Endothelial cell of umbilical vein (primary cell): ENCODE measurements at places on chromosomes 2 and 18. TPM values are rescaled to one million over a fixed set of nuclear protein-coding genes. Genes with fewer than 3 reads are reported as not detected.
A peak's percentile ranks its signal among the peaks of the same experiment; 100 is the strongest.

ANKRD44 gene
- total RNA-seq = 6.1 and 8.1 TPM in 2 replicates

- H3K4me1 ChIP-seq = no peaks in the 10 kb centered on the region
- no peak overlapping the region for H3K27ac ChIP-seq
- no peak overlapping the region for H3K4me3 ChIP-seq
- no peak for DNase-seq
- no peaks in the 10 kb centered on the region for H3K36me3 ChIP-seq
These were observed 784.6 kb downstream of the LRRTM4 start for GRCh38 chr2:76737607-76738006.

DNA sequence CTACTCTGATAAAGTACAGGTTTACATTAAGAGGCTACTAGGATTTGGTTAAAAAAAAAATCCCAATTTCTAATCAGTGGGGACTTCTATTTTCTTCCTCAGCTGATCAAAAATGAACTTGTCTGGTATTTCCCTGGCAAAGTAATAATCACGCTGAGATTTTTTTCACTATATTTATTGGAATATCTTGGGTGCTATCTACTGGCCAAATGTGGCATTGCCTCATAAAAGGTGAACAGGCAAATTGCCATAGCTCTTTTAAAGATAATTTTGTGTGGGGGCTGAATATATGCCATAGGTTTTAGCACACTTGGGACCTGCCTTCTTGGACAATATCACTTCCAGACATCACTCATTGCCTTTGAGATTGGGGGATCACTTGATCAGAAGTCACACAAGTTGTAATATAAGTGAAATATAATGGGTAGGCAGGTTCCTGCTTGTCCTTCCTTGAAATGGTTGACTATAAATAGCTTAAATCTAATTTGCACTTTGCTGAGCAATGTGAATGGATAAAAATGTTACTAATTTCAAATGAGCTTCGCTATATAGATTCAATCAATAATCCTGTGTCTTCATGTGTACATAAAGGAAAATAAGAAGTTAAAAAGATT, 7.0 kb upstream of the NXPH2 start:
- H3K36me3 ChIP-seq = no peaks in the 10 kb centered on the region
- no peaks in the 10 kb centered on the region for H3K4me1 ChIP-seq
- peaks cover 11% of the 10 kb centered on the region for H3K27me3 ChIP-seq
- no peak overlapping the region for H3K27ac ChIP-seq

DNA sequence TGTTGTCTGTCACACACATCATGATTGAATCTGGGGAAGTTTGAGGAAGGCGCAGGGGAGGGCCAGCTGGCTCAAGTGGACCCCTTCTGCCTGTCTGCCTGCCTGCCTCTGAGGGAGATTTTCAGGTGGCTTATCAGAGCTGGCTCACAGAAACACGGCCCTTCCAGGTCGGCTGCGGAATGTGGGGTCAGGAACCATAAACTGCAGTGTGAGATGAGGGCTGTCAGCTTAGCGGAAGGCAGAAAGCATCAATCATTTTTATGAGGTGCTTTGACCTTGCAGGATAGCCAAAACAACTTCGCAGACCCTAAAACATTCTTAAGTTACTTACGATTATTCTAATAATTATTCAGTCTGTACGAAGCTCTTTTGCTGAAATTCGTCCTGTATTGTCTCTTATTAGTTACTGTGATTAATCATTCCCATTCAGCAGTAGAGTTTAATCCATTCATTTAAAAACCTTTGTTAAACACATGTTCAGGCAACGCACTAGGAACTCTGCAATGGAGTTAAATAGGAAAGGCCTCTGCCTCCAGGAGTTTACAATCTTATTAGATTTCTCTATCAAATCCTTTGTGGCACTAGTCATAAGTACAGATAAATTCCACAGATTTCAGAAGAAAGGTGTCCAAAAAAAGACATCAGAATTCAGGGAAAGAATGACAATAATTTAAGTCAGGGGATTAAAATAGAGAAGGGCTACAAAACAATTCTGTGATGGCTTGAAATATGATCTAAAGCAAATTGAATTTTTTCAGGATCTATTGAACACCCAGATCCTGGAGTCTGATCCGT, 371.6 kb downstream of the HRH4 start:
- no peaks in the 10 kb centered on the region for H3K36me3 ChIP-seq
- DNase-seq = peak; percentile 98
- peak overlapping the region; percentile 93 for H3K27ac ChIP-seq
- H3K27me3 ChIP-seq = peaks cover 2% of the 10 kb centered on the region
- no peak overlapping the region for H3K4me3 ChIP-seq

- no peak overlapping the region for H3K27ac ChIP-seq
- no peak overlapping the region for H3K4me3 ChIP-seq
- H3K36me3 ChIP-seq = no peaks in the 10 kb centered on the region
- no peaks in the 10 kb centered on the region for H3K27me3 ChIP-seq
- DNase-seq = no peak
These were observed 116.7 kb upstream of the CHST9 start for GRCh38 chr18:27301615-27302378.

DNA sequence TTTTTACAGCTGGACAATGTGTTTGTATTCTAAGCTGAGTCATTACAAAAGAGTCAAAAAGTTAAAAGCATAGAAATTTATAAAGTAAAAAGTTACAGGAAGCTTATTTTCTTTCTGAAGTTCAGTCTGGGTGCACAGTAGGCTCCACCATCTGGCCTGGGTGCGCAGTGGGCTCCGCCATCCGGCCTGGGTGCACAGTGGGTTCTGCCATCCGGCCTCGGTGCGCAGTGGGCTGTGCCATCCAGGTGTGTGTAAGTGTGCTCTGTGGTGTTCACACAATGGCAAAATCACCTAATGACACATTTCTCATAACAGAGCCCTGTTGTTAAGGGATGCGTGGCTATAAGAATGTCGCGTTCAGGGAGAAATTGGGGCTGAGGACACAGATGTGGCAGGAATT, 195.5 kb downstream of the ANKRD30B start:
- no peak overlapping the region for H3K4me3 ChIP-seq
- H3K27ac ChIP-seq = no peak overlapping the region
- no peaks in the 10 kb centered on the region for H3K36me3 ChIP-seq
- no peaks in the 10 kb centered on the region for H3K27me3 ChIP-seq
- no peak for DNase-seq
- no peaks in the 10 kb centered on the region for H3K4me1 ChIP-seq

ZNF516 gene
- 19.1 and 20.9 TPM in 2 replicates for total RNA-seq

- H3K27me3 ChIP-seq = no peaks in the 10 kb centered on the region
- H3K4me1 ChIP-seq = no peaks in the 10 kb centered on the region
- no peak for DNase-seq
- no peak overlapping the region for H3K27ac ChIP-seq
- no peaks in the 10 kb centered on the region for H3K36me3 ChIP-seq
These were observed 125.8 kb upstream of the TPO start for GRCh38 chr2:1287427-1287826.

DNA sequence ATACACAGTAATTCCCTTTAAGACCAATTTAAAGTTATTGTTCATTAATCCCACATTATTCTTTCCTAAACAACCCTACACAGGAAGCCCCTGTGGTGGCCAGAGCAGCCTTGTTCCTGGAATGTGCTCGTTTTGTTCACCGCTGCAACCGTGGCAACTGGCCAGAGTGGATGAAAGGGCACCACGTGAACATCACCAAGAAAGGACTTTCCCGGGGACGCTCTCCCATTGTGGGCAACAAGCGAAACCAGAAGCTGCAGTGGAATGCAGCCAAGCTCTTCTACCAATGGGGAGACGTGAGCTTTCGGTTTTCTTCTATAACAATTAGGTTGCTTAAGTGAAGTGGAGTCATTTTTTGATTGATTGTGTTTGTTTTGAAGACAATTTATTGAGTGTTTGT, 101.0 kb downstream of the UNC80 start:
- H3K27ac ChIP-seq = no peak overlapping the region
- H3K4me1 ChIP-seq = no peaks in the 10 kb centered on the region
- H3K4me3 ChIP-seq = no peak overlapping the region
- no peak for DNase-seq
- H3K36me3 ChIP-seq = no peaks in the 10 kb centered on the region
- no peaks in the 10 kb centered on the region for H3K27me3 ChIP-seq

DNA sequence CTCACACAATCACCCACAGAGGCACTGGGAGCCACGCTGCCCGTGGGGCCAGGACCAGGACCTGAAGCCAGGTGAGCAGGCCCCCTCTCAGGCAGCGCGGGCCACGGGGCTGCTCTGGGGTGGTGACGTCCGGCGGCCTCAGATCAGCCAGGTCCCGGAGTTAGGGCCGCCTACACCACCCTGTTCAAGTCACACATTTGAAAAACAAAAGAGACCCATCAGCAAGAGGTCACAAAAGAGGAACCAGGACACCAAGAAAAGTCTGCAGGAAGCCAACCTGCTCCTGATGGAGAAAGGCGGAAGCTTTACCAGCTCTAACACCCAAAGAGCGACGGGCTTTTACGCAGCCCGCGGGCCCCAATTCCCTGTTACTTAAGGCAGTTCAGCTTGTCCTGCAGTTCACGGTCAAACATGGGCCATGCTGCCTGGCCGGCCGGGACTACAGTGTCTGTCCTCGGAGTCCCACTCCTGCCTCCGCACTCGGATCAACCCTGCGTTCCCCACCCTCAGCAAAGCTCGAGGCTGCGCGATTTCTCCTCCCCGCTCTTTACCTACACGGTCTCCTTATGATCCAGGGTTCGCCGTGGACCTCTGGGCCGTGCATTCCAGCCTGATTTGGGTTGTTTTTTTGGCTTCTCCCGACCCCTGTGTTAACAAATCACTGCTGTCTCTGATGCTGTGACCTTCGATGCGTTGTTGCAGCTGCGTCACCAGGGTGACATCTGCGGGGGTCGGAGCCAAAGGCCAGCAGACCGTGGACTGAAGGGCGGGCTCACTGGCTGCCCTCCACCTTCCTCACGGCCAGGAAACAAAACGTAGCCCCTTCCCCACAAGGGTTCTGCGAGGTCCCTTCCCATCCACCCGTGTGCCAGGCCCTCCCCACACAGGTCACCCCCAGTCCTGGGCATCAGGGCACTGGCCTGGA, 31.0 kb downstream of the SNORC start:
- H3K4me1 ChIP-seq = peaks cover 15% of the 10 kb centered on the region
- peak overlapping the region; percentile 86 for H3K27ac ChIP-seq
- no peak overlapping the region for H3K4me3 ChIP-seq

ELOA2 gene
- not detected in 2 replicates for total RNA-seq

- no peaks in the 10 kb centered on the region for H3K27me3 ChIP-seq
- no peak overlapping the region for H3K27ac ChIP-seq
- no peak for DNase-seq
- no peaks in the 10 kb centered on the region for H3K4me1 ChIP-seq
- H3K4me3 ChIP-seq = no peak overlapping the region
- no peaks in the 10 kb centered on the region for H3K36me3 ChIP-seq
These were observed 123.6 kb downstream of the LRATD1 start for GRCh38 chr2:14756122-14756541.

- no peak overlapping the region for H3K4me3 ChIP-seq
- no peaks in the 10 kb centered on the region for H3K27me3 ChIP-seq
- no peak overlapping the region for H3K27ac ChIP-seq
- DNase-seq = no peak
These were observed 92.5 kb downstream of the FHOD3 start for GRCh38 chr18:36389811-36390581.

PTPN18 gene
- 31.5 and 39.6 TPM in 2 replicates for total RNA-seq

DNA sequence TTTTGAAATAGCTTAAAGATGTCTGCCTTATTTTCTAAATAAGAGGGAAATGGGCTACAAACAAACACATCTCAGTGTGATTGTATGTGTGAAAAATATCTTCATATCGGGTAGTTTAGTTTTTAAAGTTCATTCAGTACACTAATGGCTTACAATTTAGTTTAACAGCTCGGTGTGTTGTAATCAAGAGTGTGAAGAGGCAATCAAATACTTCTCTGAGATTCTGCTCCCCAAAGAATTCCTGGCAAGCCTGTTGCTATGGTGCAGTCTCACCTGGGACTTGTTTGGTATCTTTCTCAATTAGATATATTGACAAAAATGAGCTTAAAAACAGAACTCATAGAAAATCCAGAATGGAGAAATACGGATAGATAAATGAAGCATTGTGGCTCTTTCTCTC, 99.4 kb downstream of the PKP4 start:
- no peaks in the 10 kb centered on the region for H3K27me3 ChIP-seq
- no peaks in the 10 kb centered on the region for H3K4me1 ChIP-seq
- H3K36me3 ChIP-seq = no peaks in the 10 kb centered on the region
- H3K27ac ChIP-seq = no peak overlapping the region
- no peak for DNase-seq

DNA sequence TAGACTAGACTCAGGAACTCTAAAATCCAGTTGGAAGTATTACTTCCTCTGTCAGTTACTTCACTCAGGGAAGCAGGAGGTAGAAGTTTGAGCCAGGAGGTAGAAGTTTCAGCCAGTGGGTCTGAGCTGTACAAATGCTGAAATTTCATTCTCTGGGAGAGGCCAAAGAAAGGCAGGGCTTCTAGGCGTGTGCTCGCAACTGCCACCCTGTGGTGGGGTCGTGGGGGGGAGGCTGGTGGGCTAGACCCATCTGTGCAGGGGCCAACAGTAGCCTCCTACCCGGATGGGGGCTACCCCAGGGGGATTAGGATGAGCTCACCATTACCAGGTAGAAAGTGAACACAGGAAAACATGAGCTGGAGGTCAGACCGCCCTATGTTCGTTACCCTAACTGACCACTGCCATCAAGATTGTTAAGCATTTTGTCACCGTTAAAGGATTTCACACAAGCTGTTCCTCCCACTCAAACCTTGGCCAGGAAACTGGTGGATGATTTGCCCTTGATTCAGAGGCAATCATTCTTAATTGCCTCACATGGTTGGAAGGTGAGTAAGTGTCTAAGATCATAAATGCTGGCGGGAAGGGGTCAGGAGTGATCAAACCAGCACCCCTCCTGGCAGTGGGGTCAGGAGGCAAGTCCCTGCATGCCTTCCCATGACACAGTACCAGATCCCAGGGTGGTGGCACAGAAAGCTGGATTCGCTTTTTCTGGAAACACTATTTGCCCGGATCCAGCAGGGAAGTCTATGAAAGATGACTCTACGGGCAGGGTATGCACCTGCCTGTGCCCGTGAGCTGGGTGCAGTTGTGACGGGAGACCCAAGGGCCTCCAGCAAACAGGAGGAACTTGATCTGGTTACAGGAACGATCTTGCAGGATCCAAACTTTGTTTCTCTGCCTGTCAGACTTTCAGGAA, 5.2 kb upstream of the FHL2 start:
- no peaks in the 10 kb centered on the region for H3K36me3 ChIP-seq
- H3K27me3 ChIP-seq = no peaks in the 10 kb centered on the region
- peaks cover 40% of the 10 kb centered on the region for H3K4me1 ChIP-seq
- no peak overlapping the region for H3K4me3 ChIP-seq
- DNase-seq = peak; percentile 86
- peak overlapping the region; percentile 66 for H3K27ac ChIP-seq
